ENCODE measurements at places on chromosomes 6 and 20. TPM values are rescaled to one million over a fixed set of nuclear protein-coding genes. Genes with fewer than 3 reads are reported as not detected.

- no peak for DNase-seq
Observed at GRCh38 chr6:170285482-170285881, 5.4 kb downstream of the DLL1 start.

Gene HLA-DQB2
- total RNA-seq, result 0.58 TPM

GRCh38 chr6:31075528-31075927 is 36.8 kb downstream of the C6orf15 start:
- DNase-seq, result no peak

DNA sequence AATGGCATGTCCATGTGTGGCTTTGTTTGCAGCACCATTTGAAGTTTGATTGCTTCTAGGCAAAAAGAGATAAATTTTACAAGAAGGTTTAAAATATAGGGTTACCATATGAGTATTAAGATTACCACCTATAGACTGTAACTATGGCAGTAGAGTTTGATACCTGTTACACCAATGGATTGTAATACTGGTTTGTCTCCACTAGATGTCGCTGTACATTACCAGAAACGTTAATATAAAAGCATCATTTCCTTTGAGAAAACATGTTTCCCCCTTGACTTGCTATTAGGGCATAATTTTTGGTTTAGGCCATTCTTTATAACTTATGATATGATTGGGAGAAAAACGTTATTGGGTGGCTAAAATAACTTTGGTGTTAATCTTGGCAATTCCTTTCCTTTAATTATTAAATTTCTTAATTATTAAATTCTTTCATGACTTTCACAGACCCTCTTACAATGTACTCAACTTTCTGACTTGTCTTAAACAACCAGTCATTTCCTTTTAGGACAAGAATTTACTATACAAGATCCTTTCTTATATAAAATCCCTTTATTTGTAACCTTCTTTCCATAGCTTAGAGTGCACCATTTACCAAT is 42.8 kb downstream of the HLA-DPB1 start:
- no peak for DNase-seq

Gene XKR7
- total RNA-seq, result not detected

DNA sequence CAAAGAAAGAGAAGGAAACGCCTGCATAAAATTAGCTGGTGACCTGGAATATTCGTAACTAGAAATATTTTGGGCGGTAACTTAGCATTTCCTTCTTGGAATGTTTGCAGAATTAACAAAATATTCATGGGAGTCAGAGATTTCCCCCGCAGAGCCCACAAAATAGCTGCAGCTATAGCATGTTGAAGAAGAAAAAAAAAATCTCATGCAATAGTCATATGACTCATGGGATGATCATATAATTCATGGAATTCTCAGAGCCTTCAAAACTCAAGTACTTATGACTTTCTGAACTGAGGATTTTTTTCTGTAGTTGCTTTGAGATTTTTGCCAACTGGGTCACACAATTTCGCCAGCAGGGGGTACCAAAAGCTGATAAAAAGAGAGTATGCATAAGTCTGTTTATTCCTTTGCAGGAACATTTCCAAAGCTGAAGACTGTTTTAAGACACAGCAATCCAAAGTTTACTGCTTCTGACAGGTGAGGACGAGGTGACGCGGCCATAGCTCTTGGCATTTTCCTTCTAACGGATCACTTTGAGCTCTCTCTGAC is 586.0 kb upstream of the CHD6 start:
- DNase-seq, result no peak

DNA sequence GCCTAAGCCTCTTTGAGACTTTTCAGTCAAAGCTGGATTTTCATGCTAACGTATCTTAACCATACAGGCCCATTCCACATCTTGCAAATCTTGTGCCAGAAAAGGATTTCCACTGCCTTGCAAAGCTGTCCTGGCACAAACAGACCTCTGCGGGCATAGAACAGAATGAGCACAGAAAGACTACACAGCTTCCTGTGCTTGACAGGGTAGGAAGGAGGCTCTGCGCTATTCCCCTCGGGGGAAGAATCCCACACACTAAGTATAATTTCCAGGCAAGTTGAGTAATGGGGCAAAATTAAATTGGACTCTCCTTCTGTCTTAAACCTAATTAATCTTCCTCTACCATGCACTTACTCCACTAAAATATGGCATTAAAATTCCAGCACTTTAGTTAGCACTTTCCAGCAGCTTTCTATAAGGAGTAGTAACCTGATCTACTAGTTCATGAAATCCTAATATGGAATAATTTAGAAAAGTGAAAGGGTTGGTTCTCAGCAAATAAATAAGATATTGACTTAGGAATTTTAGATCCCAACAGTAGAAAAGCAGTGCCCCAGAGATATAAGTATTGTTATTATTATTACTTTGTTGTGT is 532.1 kb upstream of the JAG1 start:
- no peak for DNase-seq

GRCh38 chr6:14452567-14453527 is 335.3 kb downstream of the CD83 start:
- DNase-seq, result no peak

DNA sequence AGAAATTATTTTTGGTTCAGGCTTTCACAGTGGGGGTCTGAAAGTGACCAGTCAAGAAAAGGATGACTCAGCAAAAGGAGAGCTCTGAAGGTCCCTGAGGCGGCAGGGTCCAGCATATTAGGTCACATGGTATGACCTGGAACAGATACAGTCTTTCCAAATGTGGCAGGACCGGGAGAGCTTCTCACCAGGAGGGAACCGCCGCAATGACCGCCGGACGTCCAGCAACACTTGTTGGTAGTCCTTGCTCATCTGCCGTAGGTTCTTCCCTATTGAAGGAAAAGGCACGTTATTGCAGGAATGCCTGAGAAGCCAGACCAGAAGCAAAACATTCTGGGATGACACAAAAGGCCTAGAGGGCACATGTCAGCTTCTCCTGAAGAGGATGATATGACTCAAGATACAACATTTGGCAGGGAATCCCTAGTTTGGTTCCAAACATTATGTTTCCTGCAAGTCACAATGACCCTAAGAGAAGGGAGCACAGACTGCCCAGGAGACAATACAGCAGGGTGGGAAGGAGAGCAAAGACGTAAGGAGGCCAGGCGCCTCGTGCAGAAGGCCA is 17.4 kb downstream of the TBC1D20 start:
- DNase-seq, result no peak

DNA sequence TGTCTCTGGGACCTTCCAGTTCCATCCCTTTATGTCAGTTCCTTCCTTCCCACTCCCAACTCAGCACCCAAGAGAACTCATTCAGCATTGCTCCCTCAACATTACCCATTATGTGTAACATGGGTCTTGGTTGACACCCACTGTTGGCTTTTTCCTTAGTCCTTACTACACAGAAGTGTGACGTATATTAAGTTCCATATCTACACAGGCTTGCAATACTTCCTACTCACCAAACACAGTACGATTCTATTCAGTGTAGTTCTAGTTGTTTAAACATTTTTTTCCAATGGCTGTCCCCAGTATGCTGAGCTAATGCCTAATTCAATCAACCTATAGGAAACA is 37.7 kb downstream of the ARHGAP18 start:
- no peak for DNase-seq

DNA sequence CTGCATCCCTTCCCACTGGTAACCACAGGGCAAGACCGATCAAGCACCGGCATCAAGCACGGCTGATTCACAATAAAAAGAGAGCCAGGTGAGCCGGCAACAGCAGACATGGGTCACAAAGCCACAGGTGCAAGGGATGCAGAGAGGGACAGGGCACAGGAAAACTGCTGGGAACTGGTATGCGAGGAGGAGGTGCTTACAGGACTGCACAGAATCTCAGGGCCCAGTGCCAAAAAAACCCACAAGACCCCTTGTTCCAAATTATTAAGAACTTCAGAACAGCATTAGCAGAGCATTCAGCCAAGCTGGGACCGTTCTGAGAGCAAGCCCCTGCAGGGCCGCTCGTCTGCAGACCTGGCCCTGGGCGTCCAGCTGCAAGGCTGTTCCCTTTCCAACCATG is 35.4 kb downstream of the BFSP1 start:
- DNase-seq, result no peak

DNA sequence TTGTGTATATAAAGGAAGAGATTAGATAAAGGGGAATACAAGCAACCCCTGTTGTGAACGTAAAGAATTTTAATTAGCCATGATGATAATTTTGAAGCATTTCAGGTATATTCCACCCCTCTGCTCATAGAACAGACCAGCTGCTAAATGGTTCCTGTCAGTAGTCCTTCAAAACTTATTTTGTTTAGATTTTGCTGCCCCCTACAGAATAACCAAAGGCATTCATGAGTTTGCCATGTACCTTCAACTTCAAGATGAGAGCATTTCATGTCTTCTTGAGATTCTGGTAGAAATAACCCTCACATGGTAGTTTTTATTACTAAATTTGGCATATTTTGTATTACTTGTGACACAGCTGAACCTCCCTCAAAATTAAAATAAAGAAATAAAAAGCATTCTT is 1586.7 kb downstream of the HACE1 start:
- no peak for DNase-seq

Gene TEAD3
- 38.7 TPM for total RNA-seq

DNA sequence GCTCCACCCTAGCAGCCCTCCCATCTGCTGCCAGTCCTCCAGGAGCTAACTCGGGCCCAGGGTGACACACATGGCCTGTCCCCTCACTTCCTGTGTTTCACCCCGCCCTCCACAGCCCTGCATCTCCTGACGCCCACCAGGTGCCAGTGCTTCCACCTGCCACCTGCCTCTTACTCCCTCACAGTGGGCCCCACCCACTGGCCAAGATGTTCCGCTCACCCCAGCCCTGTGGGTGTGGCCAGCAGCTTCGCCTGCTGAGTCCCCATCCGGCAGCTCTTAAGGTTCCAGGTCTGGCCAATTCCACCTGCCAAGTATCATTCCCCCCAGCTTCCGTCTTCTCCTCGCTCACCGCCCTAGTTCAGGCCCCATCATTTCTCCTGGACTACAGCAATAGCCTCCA is 184.1 kb downstream of the MBOAT1 start:
- DNase-seq, result no peak

- DNase-seq, result no peak
Observed at GRCh38 chr6:146583966-146584365, 14.8 kb upstream of the ADGB start.

DNA sequence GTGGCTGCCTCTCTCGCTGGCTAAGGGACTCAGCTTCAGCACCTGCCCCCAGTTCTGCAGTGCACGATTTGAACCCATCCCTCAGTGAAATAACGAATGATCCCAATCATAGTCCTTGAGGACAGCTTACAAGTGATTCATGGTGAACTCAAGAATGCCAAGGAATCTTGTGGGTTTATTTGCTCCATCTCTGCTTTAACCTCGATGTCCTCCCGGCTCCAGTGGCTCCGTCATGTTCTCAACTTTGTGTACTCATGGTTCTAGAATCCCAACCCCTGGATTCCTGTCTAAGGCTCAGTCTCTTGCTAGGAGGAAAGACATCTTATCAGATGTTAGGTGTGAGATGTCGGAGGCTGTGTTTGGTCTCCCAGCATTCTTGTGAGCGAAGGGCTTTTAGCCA is 29.0 kb upstream of the GTSF1L start:
- DNase-seq, result no peak

GRCh38 chr20:40778894-40779496 is 90.0 kb upstream of the MAFB start:
- no peak for DNase-seq

- DNase-seq, result no peak
Observed at GRCh38 chr20:60535211-60535610, 577.0 kb downstream of the CDH26 start.
